ENCODE measurements at places on chromosomes 2 and 18.

- no peak for DNase-seq
Observed at GRCh38 chr2:212154477-212154878, 384.1 kb downstream of the ERBB4 start.

- no peak for DNase-seq
Observed at GRCh38 chr2:206083602-206084438, 2.2 kb downstream of the INO80D start.

- DNase-seq: no peak
Observed at GRCh38 chr2:232234922-232235615, 143.5 kb upstream of the ALPP start.

DNA sequence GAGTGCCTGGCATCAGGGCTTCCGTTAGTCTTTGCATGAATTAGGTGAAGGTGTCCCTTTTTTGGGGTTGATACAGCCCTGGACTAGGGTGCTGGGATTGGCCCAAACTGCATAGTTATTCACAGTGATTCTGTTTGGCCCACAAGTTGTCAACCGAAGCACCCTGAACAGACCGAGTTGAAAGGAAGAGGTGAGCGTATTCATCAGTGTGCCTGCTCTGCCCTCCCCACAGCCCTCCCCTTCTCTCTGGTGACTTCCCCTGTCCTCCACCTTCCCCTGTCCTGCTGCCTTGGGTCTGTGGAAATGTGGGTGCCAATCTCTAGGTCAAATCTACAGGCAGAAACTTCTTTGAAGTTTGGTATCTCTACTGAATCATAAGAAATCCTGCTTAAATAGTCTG lies 330.5 kb downstream of the DYSF start:
- no peak for DNase-seq

- no peak for DNase-seq
Observed at GRCh38 chr2:9315280-9315847, 108.0 kb downstream of the ITGB1BP1 start.

GRCh38 chr2:173458991-173459780 lies 104.5 kb downstream of the CDCA7 start:
- DNase-seq: no peak

DNA sequence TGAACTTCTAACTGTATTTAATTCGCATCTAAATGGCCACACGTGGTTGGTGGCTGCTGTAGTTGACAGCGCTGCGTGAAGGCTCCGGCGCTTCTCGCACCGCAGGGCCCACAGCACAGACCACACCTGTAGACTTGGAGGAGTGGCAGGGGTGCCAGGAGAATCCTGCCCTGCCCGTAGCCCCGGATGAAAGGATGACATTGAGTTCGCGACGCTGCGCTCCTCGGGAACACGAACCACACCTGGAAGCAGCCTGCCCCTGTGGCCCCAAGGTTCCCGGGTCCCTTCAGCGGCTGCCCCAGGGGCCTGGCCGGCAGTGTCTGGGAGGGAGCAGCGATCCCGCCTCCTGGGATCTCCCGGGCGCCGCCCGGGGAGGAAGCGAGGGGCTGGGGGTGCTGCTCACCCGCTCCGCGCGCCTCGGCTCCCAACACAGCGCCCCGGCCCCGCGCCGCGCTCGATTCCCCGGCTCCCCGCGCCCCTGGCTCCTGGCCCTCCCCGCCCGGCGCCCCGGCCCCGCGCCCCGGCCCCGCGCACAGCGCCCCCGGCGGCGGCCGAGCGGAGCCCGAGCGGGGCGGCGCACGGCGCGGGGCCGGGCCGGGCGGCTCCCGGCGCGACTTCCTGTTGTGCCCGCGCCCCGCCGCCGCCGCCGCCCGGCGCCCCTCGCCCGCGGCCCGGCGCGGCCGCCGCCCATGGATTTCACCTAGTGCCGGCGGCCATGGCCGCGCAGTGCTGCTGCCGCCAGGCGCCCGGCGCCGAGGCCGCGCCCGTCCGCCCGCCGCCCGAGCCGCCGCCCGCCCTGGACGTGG lies at the start of gene RNPEPL1:
TSS of gene RNPEPL1 (plus strand) at position 613 of the 806 bp plus-strand sequence. CDS start at position 716, 103 bp downstream.
- DNase-seq: peak; percentile 41

GRCh38 chr18:21684731-21685130 lies 19.8 kb downstream of the ABHD3 start:
- DNase-seq: no peak

GRCh38 chr2:237547841-237548416 lies 18.4 kb upstream of the PRLH start:
- no peak for DNase-seq

- DNase-seq: peak; percentile 65
Observed at GRCh38 chr2:108591163-108591562, 56.9 kb downstream of the LIMS1 start.

DNA sequence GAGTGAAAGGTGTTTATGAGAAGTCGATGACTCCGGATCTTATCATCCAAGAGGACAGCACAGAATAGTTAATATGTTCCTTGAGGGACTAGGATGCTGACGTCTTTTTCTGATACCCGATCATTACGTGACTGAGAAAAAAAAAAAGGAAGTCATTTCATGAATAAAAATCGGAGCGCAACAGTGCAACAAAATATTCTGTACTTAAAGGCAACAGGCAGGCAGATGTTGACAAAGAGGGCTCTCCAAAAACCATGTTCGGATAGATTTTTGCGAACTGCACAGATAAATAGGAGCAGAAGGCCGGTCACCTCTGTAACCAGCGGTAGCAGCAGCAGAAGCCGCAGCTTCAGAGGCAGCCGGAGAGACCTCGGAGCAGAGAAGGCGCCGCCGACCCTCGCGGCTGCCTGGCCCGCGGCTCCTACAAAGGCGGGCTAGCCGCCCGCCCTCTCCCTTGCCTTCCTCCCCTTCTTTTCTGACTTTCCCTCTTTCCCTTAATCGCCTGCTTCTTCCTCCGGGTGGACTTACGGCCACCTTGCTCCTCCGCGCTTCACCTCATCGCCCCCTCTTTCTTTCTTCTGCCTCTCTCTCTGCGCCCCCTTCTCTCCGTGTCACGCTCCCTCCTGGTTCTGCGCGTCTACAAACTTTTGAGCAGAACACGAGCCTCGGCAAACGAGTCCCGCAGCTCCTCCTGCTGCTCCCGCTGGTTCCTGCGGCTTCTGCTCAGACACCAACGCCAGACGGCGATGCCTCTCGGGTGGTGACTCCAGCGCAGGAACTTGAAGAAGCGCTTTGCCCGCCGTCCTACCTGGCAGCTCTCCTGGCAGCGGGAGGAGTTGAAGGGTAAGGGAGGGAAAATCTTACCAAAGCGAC lies at the start of gene ADCYAP1:
TSS of gene ADCYAP1 (plus strand) at position 654 of the 873 bp plus-strand sequence. CDS start 516 bp downstream, outside the sequence.
- no peak for DNase-seq

- peak; percentile 48 for DNase-seq
Observed at GRCh38 chr2:113755835-113756354, 547 bp downstream of the SLC35F5 start.

DNA sequence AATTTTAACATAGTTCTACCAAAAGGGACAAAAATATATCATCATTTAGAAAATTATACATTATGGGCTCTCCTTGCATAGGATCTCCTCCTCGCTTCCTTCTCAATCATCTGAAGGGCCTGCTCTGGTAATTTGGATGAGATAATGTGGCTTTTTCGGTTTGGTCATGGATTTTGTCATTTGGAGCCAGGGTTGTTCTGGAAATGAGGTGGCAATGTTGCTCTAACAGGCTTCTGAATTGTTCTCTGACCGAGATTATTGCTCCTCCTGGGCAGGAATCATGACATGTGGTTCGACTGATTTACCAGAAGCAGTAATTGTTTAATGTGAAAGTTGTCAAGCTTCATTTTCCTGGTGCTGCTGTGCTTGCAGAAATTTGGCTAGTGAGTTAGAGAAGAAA lies 194.7 kb upstream of the ERBB4 start:
- DNase-seq: no peak

GRCh38 chr2:98473995-98474780 lies 29.5 kb downstream of the INPP4A start:
- DNase-seq: no peak
